Large intestine (tissue), 12 donors: ENCODE measurements at places on chromosomes 12 and 14. TPM values are rescaled to one million over a fixed set of nuclear protein-coding genes. Genes with fewer than 3 reads are reported as not detected.

GRCh38 chr14:96965885-96966595 is 168.9 kb downstream of the VRK1 start:
- H3K4me3 ChIP-seq = no peak overlapping the region
- no peaks in the 10 kb centered on the region for H3K27me3 ChIP-seq
- H3K27ac ChIP-seq = no peak overlapping the region
- no peaks in the 10 kb centered on the region for H3K4me1 ChIP-seq
- no peak for DNase-seq

DNA sequence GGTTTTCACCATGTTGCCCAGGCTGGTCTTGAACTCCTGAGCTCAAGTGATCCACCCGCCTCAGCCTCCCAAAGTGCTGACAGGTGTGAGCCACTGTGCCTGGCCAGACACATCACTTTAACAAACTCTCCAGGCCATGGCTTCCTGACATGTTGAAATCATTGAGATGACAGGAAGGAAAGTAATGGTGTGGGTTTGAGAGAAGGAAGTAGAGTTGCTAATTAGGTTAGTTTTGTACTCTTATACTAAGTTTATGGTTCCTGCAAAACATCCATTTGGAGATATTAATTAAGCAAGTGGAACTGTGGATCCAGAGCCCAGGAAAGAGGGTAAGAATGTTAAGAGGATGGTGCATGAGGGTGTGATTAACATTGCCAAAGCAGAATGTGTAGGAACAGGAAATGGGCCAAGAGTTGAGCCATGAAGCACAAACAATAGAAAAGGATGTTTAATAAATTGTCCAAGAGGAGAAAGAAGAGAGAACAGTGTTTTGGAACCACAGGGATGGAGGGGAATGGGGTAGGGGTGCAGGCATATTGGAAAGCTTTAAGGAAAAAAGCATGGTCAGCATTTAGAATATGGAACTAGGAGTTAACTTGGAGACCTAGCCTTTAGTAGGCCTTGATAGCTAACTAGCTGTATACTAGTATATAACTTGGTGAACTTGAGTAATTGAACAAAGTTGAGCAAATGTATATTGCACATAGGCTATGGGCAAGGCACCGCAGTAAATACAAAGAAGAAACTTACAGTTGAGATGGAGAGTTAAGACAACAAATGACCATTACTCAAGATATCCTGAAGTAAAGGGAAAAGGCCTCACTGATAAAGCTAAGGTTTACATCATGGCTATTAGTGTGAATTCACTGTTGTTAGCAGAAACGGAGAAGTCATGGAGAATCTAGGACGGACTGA is 91.3 kb upstream of the DNM1L start:
- no peaks in the 10 kb centered on the region for H3K27me3 ChIP-seq
- no peak overlapping the region for H3K27ac ChIP-seq
- H3K36me3 ChIP-seq = peaks cover 28% of the 10 kb centered on the region
- H3K4me3 ChIP-seq = no peak overlapping the region

DNA sequence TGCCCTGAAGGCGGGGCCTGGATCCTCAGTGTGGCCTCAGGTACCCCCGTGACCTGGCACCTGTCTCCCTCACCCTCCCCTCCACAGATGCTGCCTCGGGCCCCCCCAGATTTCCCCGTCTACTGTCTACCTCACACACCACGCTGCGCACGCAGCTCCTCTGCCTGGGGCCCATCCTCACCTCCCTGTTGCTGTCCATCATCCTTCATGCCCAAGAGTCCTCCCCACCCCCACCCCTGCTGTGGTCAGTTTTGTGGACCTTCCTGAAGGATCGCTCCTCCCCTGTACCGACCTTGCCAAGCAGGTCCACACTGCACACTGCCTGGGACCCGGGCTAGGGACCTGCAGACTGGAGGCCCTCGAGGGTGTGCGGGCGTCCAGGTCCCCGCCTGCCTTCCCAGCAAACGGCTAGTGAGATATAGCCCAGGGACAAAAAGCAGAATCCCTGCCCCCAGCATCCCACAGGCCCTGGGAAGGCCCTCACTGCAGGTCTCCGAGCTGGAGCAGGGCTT is 197.4 kb upstream of the DIO3 start:
- no peak for DNase-seq
- H3K4me3 ChIP-seq = no peak overlapping the region
- H3K36me3 ChIP-seq = no peaks in the 10 kb centered on the region
- no peaks in the 10 kb centered on the region for H3K27me3 ChIP-seq
- peaks cover 14% of the 10 kb centered on the region for H3K4me1 ChIP-seq

- no peaks in the 10 kb centered on the region for H3K4me1 ChIP-seq
- H3K27ac ChIP-seq = no peak overlapping the region
- H3K27me3 ChIP-seq = no peaks in the 10 kb centered on the region
- no peak overlapping the region for H3K4me3 ChIP-seq
- DNase-seq = peak; percentile 9
- no peaks in the 10 kb centered on the region for H3K36me3 ChIP-seq
These were observed 396.8 kb downstream of the NUAK1 start for GRCh38 chr12:105741786-105742566.

Gene DDN
- 0.43 TPM for polyA plus RNA-seq
